ENCODE measurements at places on chromosomes 2 and 18.

- no peak for DNase-seq
Observed at GRCh38 chr2:185316383-185316782, 422.2 kb upstream of the FSIP2 start.

- no peak for DNase-seq
Observed at GRCh38 chr2:113376913-113377445, 60.5 kb upstream of the ZNG1B start.

DNA sequence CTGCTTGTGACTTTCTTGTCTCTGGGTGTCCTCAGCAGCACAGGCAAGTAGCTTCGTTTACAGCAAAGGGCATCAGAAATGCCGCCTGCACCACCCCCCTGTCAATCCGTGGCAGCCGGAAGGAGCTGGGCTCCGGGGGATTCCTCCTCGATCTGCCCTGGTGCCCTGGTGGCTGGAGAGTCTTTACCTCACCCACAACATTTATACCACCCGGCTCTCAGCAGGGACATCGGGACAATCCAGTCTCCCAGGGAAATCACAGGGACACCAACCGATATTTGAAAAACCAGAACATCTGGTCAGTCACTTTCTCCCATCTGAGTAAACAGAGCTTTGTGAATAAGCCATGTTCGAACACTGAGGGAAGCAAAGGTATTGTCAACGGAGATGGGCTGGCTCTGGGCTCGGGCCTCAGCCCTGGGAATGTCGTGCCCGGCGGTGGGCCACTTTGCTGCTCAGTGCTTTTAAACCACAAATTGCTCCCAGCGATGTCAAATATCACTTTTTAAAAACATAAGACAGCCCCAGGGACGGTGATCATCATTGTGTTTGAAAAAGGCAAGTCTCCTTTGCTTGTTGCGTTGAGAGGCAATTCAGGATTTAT, 210.0 kb upstream of the SALL3 start:
- DNase-seq = no peak

- no peak for DNase-seq
Observed at GRCh38 chr2:226098861-226099745, 699.6 kb downstream of the NYAP2 start.

DNA sequence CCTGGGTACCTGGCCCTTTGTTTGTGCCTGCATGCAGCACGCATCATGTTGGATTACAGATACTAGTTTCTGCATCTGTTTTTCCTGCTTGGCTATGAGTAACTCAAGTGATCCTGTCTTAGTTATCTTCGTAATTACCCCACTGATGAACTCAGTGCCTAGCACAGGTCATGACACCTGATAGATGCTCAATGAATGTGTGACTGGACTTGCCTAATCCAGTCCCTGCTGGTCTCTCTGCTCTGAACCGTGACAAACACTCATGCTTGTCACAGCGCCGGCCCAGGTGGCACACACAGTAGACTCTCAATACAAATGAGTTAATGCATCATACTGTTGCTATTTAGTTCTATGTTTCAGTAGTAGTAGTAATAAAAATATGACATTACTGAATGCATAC, 31.2 kb upstream of the NTSR2 start:
- DNase-seq = no peak

Measured in SHP77 treated with DMSO at 0.1 percent for 48 hours (cell line).